A673 (cell line): ENCODE measurements at places on chromosomes 1 and 21. TPM values are rescaled to one million over a fixed set of nuclear protein-coding genes. Genes with fewer than 3 reads are reported as not detected.

The SPATC1L gene
- total RNA-seq: 30.9 and 40.6 TPM in 2 replicates

DNA sequence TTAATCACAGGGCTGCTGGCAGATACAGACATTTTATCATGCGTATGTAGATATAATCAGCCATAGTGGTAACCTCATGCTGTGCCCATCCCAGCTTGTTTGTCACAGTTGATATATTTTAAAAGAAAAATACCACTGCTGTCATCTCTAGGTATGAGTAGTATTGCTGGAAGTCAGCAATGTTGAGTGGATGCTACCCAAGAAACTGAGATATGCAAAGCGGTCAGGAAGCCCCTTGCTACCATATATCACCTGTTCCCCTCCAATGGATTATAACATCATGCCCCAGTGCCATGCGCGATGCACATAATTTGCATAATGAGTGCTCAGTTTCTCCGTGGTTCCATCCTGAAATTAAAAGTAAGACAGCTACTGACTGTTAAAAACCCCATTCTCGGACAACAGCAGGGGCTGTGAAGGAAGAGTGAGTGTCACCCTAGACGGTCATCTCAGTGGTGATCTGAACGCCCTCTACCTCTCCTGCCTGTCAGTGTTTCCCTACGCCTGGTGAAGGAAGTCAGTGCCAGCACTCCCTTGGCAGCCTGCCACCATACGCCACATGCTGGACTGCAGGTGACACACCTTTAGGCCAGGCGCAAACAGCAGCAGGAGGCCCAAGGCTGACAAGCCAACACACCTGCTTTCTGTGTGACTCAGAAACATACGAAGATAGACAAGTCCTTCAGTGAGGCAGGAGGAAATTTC, 2.7 kb downstream of the IL10RB start:
- H3K4me1 ChIP-seq: peaks cover 4% of the 10 kb centered on the region
- no peak overlapping the region for H3K4me3 ChIP-seq
- no peaks in the 10 kb centered on the region for H3K36me3 ChIP-seq
- H3K27ac ChIP-seq: no peak overlapping the region
- H3K27me3 ChIP-seq: no peaks in the 10 kb centered on the region
- no peak for DNase-seq

The DR1 gene
- total RNA-seq: 71.3 and 77.2 TPM in 2 replicates

GRCh38 chr1:98452162-98452561, 209.4 kb upstream of the SNX7 start:
- H3K4me3 ChIP-seq: peak overlapping the region; percentile 22
- H3K27me3 ChIP-seq: no peaks in the 10 kb centered on the region
- peak overlapping the region; percentile 96 for H3K27ac ChIP-seq
- H3K36me3 ChIP-seq: no peaks in the 10 kb centered on the region

GRCh38 chr1:171611306-171611705, 10.7 kb upstream of the MYOCOS start:
- H3K27me3 ChIP-seq: no peaks in the 10 kb centered on the region
- no peaks in the 10 kb centered on the region for H3K4me1 ChIP-seq
- no peak overlapping the region for H3K4me3 ChIP-seq
- DNase-seq: no peak
- H3K36me3 ChIP-seq: no peaks in the 10 kb centered on the region
- H3K27ac ChIP-seq: no peak overlapping the region

- no peak for DNase-seq
- peaks cover 30% of the 10 kb centered on the region for H3K36me3 ChIP-seq
- peak overlapping the region; percentile 88 for H3K4me3 ChIP-seq
- peaks cover 23% of the 10 kb centered on the region for H3K4me1 ChIP-seq
- no peaks in the 10 kb centered on the region for H3K27me3 ChIP-seq
These were observed 553 bp upstream of the STMN1 start for GRCh38 chr1:25906644-25907300.

GRCh38 chr1:107762751-107763390, 202.1 kb downstream of the VAV3 start:
- H3K36me3 ChIP-seq: no peaks in the 10 kb centered on the region
- no peak overlapping the region for H3K4me3 ChIP-seq
- no peak overlapping the region for H3K27ac ChIP-seq
- no peak for DNase-seq
- H3K4me1 ChIP-seq: no peaks in the 10 kb centered on the region

The CELA2B gene
- total RNA-seq: not detected in 2 replicates
